Astrocyte of the cerebellum (primary cell): ENCODE measurements at places on chromosomes 12 and 14.

- no peak for DNase-seq
Measured at GRCh38 chr12:116698554-116699075, 39.3 kb downstream of the SPRING1 start.

GRCh38 chr12:3061501-3062215 lies 15.5 kb upstream of the TSPAN9 start:
- DNase-seq: no peak

DNA sequence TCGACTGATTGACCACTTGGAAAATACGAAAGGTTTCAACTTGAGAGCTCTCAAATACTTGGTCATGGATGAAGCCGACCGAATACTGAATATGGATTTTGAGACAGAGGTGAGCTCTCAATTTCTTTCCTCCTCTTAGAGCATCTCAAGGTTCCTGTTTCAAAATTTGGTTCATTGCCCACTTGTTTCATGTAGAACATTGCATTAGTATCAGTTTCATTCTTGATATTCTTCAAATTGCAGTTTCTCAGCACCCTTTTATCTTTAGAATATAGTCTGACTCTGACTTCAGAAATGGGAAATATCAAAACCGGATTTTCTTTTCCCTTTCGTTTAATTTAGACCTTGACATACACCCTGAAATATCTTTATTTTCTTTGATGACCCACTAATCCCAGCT lies 8.8 kb downstream of the DDX47 start:
- DNase-seq: no peak

- no peak for DNase-seq
Measured at GRCh38 chr14:95063391-95063790, 93.9 kb downstream of the DICER1 start.

- no peak for DNase-seq
Measured at GRCh38 chr12:96438330-96438729, 38.1 kb upstream of the CDK17 start.

DNA sequence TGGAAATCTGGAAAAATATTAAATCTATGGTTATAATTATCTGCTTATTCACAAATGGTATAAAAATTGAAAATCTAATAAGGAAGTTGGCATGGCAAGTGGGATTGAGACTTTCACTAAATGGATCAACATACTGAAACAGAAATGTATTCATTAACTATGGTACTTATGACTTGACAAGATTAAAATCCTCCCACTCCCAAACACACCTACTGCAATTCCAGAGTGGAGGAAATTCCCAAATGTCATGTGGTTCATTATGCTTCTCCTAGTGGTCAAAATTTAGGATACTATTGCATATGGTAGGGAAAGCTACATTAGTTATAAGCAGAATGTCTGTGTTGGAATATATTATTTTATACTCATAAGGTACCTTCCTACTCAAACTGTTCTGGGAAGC lies 265.3 kb upstream of the PRICKLE1 start:
- DNase-seq: no peak

- no peak for DNase-seq
Measured at GRCh38 chr12:70247653-70248199, 4.5 kb downstream of the CNOT2 start.

DNA sequence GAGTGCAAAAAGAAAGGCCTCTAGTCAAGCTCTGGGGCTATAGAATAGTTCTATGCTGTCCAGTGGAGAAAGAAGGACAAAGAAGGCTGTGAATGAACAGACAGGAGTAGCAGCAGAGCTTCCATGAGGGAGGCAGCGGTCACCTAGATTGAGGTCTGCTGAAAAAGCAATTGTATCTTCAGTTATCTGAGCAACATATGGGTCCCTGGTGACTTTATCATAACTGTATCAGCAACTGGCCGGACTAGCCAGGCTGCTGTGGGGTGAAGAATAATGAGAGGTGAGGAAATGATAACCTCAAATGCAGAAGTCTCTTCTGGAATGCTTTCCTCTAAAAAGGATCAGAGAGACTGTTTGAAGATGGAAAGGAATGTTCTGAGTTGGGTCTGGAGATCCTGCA lies 971.3 kb upstream of the TMEM132C start:
- DNase-seq: no peak

GRCh38 chr14:75399843-75400775 lies 27.7 kb upstream of the JDP2 start:
- DNase-seq: no peak

DNA sequence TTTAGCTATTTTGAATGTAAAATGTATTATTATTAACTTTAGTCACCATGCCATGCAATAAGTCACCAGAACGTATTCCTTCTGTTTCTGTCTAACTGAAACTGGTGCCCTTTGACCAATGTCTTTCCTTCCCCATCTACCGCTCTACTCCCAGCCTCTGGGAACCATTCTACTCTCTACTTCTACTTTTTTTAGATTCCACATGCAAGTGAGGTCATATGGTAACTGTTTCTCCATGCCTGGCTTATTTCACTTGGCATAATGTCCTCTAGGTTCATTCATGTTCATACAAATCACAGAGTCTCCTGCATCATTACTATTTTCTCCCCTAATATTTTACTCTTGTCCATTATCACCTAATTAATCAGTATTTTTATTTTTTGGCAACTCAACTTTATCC lies 160.1 kb downstream of the TMX1 start:
- no peak for DNase-seq

GRCh38 chr14:101171650-101172049 lies 268.1 kb upstream of the RTL1 start:
- no peak for DNase-seq

GRCh38 chr12:129119537-129119936 lies 266.3 kb downstream of the GLT1D1 start:
- no peak for DNase-seq
